ENCODE measurements at places on chromosomes 6 and 20.

DNA sequence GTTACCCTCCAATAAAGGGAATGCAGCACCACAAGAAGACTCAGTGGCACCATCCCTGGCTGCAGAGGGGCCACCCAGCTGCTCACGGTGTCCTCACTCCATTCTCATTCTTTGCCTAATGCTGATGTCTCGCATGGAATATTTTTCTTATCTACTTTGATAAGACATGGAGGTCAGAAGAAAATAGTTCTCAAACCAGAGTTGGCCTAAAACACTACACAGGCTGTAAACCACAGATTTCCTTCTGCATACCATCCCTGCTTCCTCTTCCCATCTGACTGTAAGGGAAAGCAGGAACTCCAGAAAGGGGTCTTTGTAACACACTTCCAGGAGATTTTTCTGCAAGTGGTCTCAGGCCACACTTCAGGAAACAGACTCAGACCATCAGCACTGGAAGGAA, 43.1 kb upstream of the CD93 start:
- DNase-seq: no peak

DNA sequence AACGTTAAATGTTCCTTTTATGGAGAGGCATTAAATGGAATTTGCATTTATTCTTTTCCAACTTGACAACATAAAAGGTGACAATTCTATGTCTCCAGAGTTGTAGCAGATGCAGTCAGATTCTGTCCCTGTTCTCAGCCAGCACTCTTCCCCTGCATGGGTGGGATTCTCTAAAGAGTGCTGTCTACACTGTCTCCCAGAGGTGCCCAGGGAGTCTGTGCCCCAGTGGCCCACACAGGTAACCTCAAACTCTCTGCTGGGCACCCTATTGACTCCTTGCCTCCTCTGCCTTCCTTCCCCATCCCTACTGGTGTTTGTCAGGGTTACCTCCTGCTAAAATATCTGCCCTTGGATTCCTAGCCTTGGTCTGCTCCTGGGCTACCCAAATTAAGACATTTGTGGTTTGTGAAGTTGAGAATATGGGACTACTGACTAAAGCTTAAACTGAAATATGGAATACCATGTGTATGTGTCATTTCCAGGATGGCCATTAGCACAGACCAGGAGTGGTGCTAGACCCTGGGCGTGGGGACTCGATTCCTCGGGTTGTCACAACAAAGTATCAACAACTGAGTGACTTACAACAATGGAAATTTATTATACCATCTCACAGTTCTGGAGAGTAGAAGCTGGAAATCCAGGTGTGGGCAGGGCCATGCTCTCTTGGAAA, 284.7 kb downstream of the CDH26 start:
- no peak for DNase-seq

DNA sequence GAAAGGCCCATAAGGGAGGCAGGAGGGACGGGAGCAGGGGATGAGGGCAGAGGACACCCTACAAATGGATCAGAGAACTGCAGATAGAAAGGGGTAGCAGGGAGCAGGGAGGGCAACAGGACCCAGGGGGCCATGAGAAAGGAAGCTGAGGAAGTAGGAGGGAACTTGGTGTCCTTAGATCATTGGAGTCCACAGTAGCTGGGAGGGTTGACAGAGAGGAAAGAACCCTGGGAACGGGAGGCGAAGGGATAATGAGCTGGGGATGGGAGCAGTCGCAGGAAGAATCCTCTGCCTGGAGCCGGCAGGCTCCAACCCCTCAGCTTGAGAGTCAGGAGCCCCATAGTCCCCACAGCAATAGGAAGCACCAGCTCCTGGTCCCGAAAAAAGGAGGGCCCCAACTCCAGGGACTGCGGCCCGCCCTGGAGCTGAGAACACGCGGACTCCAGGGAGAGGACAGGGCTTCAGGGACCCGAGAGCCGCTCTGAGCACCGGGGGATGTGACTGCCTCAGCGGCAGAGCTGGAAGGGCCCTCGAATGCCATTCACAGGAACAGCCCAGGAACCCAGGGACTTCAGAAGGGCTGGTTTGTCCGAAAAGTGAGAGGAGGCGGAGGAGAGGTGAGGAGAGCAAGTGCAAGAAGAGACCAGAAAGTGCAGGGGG, 32.7 kb downstream of the HLA-A start:
- DNase-seq: peak; percentile 14

- DNase-seq: peak; percentile 46
These were observed 7.8 kb upstream of the PACSIN1 start for GRCh38 chr6:34457742-34458735.

DNA sequence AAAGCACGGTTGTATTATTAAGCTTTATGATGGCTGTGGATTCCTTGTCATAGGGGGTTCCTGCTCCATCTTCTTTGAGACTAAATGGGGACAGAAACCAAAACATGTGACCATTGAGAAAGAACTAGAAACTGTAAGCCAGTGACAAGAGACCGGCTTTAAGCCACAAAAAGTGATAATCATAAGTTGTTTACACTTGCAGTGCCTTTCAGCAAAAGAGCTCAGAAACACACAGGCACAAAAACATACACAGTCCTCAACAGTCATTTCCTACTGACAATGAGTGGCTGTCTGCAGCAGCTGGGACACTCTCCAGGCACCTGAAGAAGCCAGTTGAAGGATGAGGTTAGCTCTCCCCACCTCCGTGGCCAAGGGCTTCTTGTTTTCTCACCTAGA, 20.0 kb upstream of the UBE2J1 start:
- DNase-seq: no peak

- no peak for DNase-seq
These were observed 1.9 kb downstream of the RBM24 start for GRCh38 chr6:17283074-17283473.

DNA sequence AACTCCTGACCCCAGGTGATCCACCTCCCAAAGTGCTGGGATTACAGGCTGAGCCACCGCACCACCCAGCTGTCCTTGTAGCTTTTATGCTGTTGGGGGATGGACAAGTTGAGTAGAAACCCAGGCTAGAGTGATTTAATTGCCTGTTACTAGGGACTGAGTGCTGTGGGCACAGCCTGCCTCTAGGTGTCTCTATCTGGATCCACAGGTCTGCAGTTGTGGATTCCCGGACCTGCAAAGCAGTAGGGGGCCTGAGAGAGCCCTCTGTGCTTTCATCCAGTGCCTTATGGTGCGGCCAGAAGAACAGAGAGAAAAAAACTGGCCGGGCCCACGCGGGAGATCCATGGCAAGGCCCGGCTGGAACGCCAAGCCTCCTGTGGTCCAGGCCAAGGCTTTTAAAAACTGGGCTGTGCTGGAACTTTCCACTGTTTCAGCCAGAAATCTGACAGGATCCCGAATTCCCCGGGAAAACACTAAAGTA, 5.2 kb downstream of the SIRPA start:
- DNase-seq: peak; percentile 80

DNA sequence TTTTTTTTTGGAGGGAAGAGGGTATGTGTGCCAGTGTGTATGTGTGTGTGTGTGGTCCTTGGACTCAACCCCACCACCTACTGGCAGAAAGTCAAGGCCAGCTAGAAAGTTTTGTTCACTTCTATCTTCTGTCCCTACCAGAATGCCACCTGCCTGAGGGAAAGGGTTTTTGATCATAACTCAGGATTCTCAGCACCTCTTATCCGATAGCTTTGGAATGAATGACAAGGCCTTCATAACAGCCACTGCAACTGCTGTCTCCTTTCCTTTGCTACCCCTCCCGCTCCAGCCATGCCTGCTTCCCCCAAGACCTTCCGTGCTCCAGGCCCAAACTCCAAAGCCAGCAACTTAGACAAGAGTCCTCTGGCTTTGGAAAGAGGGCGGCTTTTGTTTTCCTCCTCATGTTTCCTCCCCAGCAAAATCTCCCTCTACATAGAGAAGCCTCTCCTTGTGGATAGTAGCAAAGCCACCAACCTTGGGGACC, 18.7 kb downstream of the BTN3A1 start:
- peak; percentile 54 for DNase-seq

Data from NB4 (cell line).